Mesothelial cell of epicardium (in vitro differentiated cells): ENCODE measurements at places on chromosomes 12 and 14. TPM values are rescaled to one million over a fixed set of nuclear protein-coding genes. Genes with fewer than 3 reads are reported as not detected.

MAP3K12 gene
- 35.4 to 41.8 TPM (median 37.0 TPM) in 3 replicates for total RNA-seq

SLC38A1 gene
- 114 to 116 TPM (median 114 TPM) in 3 replicates for total RNA-seq

DNA sequence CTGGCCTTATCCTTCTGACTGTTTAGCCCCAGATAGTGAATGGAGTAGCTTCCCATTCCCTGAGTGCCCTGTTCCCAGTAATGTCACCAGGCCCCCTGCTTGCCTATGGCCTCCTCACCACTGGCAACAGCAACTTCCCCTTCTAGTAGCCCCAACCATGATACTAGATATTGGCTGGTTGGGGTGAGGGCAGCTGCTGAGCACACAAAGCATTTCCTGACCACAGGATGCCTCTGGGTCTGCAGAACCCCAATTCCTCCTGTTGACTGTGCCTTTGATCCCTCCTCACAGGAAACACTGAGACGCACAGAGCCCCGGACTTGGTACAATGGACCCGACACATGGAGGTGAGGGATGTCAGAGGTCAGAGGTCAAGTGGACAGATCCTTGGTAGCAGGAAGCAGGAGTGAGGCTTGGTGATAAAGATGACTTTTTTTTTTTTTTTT is 597 bp downstream of the SOAT2 start:
- DNase-seq: no peak

GRCh38 chr14:71967704-71968103 is 35.5 kb downstream of the RGS6 start:
- DNase-seq: no peak

DNA sequence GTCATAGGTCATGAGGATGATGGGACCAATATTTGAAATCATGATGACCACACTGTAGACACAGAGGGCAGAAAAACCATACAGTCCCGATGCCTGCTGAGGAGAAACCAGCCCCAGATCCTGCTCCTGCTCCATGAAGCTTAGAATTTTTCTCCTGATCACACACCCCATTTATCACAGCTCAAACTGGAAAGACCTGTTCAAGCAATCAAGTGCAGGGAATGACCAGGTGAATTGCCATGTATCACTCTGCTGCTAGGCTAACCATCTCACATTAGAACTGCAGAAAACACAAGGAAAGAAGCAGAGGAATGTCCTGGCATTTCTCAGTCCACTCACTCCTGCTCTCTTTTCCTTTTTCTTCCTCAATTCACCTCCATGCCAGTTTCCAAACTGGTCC is 18.1 kb downstream of the MANSC1 start:
- no peak for DNase-seq
